ENCODE measurements at places on chromosomes 7 and 10.
A peak's percentile ranks its signal among the peaks of the same experiment; 100 is the strongest.

- no peak for DNase-seq
Measured at GRCh38 chr10:107341281-107341680, 176.8 kb upstream of the SORCS1 start.

GRCh38 chr10:110285501-110285900 is 19.2 kb downstream of the SMNDC1 start:
- no peak for DNase-seq

DNA sequence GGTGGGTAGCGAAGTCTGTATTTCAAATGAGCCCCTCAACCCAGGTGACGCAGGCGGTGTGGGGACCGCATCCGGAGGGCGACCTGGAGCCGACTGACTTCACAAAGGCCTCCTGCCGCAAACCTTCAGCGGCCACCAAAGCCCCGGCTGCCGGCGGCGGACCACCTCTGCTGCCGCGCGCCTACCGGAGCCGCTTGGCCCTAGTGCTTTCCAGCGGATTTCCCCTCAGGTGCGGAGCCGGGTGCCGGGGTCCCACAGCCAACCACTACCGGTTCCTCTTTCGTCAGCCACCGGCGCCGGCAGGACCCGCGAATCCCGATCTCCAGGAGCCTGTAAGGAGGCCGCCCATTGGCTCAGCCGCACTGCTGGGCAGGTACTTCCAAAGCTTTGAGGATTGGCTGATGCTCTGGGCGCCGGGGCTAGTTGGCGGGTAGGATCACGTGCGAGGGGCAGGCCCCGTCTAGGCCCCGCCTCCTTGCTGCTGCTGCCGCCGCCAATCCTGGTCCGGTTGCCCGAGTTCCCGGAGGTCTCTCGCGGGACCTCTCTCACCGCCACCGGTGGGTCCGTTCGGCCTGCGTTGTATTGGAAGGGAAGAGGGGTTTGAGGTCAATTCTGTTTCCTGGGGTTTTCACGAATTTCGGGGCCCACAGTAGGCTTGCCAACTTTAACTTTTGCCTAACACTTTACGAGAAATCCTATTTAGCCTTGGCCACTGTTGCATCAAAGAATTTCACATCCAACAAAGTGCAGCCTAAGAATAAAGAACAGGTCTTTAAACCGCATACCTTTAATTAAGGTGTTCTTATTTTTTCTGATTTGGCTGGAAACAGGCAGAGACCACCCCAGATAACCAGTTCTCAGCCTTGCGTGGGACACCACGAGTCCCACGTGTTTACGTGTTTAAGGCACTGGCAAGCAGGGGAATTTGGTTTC is at the start of gene GSTO2:
TSS of gene GSTO2 (plus strand) at position 472 of the 933 bp plus-strand sequence. CDS start 5,732 bp downstream, outside the sequence.
- DNase-seq = no peak

DNA sequence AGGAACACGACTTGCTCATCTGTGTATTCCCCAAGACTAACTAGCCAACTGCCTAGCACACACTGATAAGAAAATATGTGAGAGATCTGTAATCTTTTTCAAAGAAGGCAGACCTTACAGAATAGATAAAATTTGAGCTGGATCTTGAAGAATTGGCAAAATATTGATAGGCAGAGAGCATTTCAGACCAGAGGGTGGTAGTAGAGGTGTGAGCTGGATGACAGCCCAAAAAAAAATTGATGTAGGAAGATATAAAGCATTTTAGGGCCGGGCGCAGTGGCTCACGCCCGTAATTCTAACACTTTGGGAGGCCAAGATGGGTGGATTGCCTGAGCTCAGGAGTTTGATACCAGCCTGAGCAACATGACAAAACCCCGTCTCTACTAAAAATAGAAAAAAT is 1.2 kb upstream of the ZNF746 start:
- no peak for DNase-seq

GRCh38 chr10:73759512-73760115 is 15.4 kb downstream of the SEC24C start:
- no peak for DNase-seq

GRCh38 chr10:20354166-20354565 is 537.9 kb downstream of the PLXDC2 start:
- DNase-seq = no peak

- no peak for DNase-seq
Measured at GRCh38 chr10:126210051-126210651, 178.1 kb downstream of the ADAM12 start.

GRCh38 chr10:30902621-30903396 is 128.9 kb downstream of the ZNF438 start:
- no peak for DNase-seq

- no peak for DNase-seq
Measured at GRCh38 chr7:45071528-45071927, 17.2 kb downstream of the NACAD start.

DNA sequence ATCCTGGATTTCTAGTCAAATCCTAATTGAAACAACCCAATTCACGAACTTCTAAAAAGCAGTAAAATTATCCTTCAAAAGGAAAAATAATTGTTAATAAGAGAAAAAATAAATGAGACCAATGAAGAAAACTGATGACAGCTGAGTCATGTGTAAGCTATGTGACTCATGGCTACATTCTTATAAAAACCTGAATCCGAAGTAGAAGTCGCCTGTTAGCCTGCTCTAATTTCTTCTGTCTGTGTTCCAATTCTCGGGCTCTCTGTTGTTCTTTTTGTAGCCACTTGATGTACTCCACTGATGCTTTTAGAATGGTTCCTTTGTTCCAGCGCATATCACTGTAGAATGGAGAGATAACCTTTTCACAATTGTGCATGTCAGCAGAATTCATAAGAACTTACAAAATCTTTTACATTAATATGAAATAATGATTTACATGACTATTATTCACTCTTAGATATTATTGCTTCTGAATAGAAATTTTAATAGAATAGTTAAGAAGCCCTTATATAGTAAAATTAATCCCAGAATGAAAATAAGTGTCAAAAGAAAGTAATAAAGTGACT is 88.8 kb downstream of the TFEC start:
- DNase-seq = peak; percentile 28

GRCh38 chr10:98242823-98243222 is 25.2 kb downstream of the LOXL4 start:
- DNase-seq = peak; percentile 33

DNA sequence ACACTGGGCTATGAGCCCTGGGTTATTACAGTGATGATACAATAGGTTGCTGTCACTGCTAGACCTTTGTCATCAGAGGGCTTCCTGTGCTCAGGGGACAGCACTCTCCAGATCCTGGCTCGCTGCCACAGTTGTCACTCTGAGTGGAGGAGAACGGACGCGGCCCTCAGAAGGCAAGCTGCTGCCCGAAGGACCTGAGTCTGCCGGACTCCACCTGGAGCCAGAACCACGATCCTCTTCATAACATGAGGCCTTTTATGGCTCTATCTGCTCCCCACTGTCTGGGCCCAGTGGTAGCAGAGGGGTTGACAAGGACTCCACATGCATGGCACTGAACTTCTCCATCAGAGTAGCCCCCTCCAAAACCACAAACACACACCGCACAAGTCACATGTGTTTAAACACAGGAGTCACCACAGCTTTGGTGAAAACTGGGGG is 94.7 kb upstream of the EFCAB10 start:
- DNase-seq = no peak

GRCh38 chr10:67665491-67665890 is 30.5 kb downstream of the CTNNA3 start:
- no peak for DNase-seq

GRCh38 chr7:132407764-132408163 is 168.5 kb downstream of the PLXNA4 start:
- DNase-seq = no peak

- DNase-seq = no peak
Measured at GRCh38 chr7:139753081-139753692, 24.6 kb downstream of the HIPK2 start.

- peak; percentile 48 for DNase-seq
Measured at GRCh38 chr7:332646-333392, 42.8 kb downstream of the FOXL3 start.

- DNase-seq = no peak
Measured at GRCh38 chr10:117677239-117677638, 134.7 kb downstream of the EMX2 start.

DNA sequence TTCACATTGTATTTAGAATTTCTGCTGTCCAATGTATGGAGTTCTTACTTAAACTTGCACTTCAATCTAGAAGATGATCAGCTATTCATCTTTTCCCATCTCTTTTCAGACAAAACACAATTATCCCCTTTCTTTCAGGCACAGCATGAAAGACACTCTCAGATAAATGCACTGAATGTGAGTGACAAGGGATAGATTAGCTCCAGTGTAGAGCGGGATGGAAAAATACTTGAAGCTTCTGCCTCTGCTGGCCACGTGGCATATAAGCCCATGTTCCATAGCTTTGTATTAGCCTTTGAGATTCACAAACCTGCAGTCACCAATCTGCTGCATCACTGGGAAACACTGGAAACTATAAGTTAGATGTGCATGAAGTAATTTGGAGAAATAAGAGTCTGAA is 162.2 kb upstream of the FAM3C start:
- no peak for DNase-seq

GRCh38 chr10:52455098-52455497 is 141.0 kb downstream of the DKK1 start:
- DNase-seq = peak; percentile 47

DNA sequence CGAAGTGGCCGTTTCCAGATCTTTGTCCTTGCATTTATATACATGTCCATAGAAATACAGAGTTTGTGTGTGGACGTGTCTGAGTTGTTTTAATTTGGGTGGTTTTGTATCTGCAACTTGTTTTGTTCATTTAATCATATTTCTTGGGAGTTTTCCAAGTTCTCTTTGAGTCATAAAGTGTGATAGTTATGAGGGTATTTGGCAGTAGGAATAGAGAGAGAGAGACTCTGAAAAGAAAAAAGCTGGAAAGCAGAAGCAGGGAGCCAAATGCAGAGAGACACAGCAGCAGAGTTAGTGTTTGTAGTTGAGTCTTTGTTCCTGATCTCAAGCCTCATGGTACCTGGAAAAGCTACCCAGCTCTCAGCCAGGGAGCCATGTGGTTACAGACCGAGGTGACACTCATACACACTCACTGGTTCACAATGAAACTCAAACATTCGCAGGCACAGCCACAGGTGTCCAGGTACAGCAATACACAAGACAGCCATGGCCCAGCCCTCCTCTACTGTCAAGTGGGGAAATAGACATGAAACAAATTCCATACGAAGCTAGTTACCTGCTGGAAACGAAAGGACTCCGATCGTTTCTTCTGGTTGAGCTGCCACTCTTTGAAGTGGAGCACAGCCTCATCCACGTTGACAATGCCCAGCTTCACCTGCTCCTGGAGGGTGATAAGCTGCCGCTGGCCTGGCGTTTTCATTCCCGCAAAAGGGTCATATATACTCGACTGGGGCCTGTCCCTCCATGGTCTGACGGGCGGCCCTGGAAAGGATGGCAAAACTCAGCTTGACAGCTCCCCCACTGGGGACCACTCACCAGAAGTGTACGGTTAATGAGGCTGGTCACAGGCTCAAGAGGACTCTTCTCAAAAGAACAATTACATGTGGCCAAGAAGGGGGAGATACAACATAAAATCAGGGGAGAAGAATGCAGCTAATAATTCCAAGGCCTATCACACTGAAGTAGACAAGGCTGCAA is 33.3 kb upstream of the TM9SF3 start:
- peak; percentile 15 for DNase-seq

GRCh38 chr7:46257761-46258448 is 336.8 kb upstream of the IGFBP3 start:
- DNase-seq = peak; percentile 88

DNA sequence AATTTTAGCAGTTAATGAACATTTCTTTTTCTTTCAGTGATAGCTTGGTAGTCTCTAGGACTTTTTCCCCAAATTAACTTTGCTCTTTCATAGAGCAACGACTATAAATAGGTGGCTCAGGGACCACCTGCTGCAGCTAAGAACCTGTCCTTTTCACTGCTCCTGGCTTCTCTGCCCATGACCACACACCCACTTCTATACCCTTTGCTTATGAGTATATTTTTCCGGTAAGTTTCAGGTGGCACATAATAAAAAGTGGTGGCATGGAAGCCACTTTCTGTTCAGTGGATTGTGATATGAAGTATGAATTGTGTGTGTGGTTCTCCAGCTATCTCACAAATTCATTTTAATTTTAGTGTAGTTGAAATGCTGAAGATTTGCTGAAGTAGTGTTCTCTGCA is 1.2 kb downstream of the ING3 start:
- no peak for DNase-seq

DNA sequence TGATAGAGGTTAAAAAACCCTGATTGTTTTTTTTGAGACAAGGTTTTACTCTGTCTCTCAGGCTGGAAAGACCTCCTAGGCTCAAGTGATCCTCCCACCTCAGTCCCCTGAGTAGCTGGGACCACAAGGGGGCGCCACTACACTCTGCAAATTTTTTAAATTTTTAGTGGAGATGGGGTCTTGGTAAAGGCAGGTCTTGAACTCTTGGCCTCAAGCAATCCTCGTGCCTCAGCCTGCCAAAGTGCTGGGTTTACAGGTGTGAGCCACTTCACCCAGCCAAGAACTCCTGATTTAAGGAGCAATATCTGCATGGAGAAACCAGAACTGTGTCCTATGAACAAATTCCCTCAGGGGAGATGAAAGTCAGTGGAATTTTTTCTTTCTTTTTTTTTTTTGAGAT is 7.3 kb upstream of the KLHDC10 start:
- DNase-seq = peak; percentile 49

- DNase-seq = peak; percentile 75
Measured at GRCh38 chr7:80379034-80379982, 132.6 kb downstream of the GNAT3 start.

GRCh38 chr10:63409465-63410027 is 56.2 kb downstream of the JMJD1C start:
- DNase-seq = peak; percentile 55

- peak; percentile 78 for DNase-seq
Measured at GRCh38 chr10:71888623-71889387, 37.8 kb upstream of the PSAP start.

DNA sequence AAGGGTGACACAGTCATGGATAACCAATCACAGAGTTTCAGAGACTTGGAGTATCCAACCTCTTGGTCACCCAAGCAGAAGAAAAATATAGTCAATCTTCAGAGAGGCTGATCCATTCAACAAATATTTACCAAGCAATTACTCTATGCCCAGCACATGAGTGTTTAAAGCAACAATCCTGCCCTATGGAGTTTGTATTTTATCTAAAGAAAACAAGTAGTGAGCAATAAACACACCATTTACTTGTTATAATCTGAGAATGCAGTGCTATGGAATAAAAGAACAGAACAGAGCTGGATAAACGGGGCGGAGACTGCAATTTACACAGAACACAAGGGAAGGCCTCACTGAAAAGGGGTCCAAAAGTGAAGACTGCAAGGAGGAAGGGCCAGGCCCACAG is 63.8 kb downstream of the GRB10 start:
- DNase-seq = no peak

GRCh38 chr10:34555653-34556052 is 259.4 kb downstream of the PARD3 start:
- no peak for DNase-seq
